Activated naive CD4-positive, alpha-beta T cell treated with anti-CD3 and anti-CD28 coated beads for 36 hours (primary cell): ENCODE measurements at places on chromosomes 3 and 15. TPM values are rescaled to one million over a fixed set of nuclear protein-coding genes. Genes with fewer than 3 reads are reported as not detected.

Gene HHATL
- total RNA-seq, result not detected

GRCh38 chr3:24168977-24169376 is 223.9 kb downstream of the NR1D2 start:
- DNase-seq, result no peak

DNA sequence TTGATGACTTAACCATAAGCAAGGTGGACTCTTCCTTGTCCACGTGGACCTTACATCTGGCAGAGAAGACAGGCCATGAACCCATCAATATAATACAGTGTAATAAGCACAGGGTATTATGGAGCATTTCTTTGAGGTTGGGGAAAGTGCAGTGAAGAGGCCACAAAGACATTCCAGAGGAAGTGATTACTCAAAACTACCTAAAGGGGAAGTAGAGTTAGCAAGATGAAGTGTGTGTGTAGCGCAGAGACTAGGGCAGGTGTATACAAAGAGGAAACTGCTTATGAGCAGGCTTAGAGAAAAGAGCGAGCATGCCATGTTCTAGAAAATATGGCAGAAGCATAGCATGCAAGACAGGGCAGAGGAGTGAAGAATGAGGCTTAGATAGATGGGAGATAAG is 17.9 kb downstream of the CP start:
- no peak for DNase-seq

GRCh38 chr15:49908236-49908932 is 210.6 kb downstream of the ATP8B4 start:
- no peak for DNase-seq

DNA sequence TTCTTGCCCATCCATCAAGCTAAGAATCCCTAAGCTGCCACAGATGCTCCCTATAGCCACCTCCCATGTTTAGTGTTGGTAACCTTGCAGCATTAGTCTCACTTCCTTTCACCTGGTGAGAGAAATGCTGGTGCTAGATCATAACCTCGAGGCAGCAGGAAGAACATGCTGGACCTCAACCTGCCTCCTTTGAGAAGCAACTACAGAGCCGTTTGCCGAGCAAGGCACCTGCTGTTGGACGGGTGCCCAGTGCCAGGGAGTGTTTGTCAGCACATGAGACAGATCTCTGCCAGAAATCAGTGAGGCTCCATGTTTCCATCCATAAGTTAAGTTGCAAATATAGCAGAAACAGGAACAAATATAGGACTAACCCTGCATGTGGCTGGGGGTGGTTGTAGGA is 955.7 kb downstream of the TUSC7 start:
- no peak for DNase-seq

Gene NOX5
- total RNA-seq, result not detected

Gene ZWILCH
- total RNA-seq, result 21.6 TPM

DNA sequence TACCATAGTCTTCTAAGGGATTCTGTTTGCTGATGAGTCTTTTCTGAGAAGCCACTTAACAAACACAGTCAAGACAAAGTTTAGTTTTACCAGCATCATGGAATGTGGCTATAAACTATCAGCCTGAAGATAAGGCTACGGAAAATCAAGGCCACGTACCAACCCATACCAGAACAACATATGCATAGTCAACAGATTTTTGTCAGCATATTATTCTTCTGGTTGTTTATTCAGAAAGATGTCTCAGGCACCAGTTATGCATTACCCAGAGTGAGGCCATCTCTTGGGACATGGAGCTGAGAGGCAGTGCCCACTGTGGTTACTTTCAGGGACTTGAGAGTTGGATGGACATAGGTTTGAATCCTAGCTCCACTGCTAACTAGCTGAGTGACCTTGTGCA is 60.4 kb downstream of the SOX2 start:
- DNase-seq, result no peak
